ENCODE measurements at places on chromosomes 16 and 17.

GRCh38 chr17:7486181-7486580, 2.0 kb downstream of the POLR2A start:
- DNase-seq, result no peak

GRCh38 chr17:55806745-55807495, 56.1 kb downstream of the PCTP start:
- no peak for DNase-seq

DNA sequence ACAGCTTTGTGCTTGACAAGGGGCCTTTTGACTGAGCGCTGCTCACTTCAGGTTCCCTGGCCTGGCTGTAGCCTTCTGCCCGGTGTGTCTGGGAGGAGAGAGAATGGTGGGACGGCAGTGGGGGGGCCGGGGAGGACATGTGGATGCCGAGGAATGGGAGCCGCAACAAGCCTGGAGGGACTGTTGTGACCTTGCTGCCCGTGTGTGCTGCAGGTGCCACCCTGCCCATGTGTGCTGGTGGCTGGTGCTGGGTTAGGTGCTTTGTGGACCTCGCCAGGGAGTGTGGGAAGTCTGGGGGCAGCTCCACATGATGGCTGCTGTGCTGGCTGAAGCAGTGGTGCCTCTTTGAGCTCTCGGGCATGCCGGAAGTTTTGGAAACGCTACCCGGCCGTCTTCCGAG, 132.1 kb downstream of the LAT start:
- DNase-seq, result no peak

DNA sequence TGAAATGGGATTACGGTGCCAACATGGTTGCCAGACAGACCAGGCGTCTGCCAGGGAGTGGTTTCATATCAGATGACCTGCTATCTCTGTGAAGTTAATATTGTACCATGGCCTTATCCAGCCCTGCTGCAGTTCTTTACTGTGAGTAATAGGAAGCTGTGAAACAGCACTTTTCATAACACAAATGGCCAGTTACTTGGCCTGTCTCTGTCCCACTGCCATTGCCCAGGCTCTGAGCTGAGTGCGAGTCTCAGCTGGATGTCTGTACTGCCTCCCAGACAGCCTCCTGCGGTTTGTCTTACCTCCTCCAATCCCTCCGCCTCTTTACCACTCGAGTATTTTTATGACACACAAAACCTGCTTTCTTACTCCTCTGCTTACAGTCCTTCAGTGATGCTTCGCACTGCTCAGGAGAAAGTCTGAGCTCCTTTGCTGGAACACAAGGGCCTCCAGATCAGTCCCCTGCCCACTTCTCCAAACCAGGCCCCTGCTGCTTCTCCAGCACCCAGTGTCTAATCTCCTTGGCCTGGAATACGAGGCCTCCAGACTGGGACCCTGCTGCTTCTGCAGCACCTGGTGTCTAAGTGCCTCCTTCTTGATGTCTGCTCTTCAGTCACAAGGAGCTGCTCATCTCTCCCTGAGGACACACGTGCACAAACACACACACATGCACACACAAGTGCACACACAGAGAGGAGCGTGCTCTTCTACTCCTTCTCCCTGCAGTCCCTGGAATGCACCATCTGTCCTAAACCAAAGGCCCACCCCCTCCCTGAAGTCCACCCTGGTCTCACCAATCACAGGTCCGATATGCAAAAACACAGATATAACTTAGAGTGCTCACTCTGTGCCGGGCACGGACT, 17.1 kb upstream of the RHOT1 start:
- DNase-seq, result no peak

DNA sequence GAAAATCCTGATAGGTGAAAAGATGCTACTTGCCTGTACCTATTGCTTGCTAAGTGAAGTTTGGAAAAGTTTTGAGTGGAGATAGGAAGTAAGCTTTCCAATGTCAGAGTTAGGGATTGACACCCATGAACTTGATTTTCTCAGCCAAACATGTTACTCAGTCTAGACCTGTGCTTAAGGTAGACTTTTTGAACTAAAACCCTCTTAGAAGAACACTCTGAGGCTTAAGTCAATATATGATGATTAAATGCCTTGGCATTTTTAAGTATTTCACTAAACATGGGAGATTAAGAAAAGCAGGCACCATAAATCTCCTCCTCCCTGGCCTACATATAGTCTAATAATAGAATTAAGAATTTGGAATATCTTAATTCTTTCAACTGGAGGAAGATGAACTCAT, 785.6 kb upstream of the SOX9 start:
- no peak for DNase-seq

- DNase-seq, result no peak
Observed at GRCh38 chr16:88910284-88911135, 44.0 kb upstream of the PABPN1L start.

- no peak for DNase-seq
Observed at GRCh38 chr16:13997933-13998332, 73.2 kb upstream of the MRTFB start.

DNA sequence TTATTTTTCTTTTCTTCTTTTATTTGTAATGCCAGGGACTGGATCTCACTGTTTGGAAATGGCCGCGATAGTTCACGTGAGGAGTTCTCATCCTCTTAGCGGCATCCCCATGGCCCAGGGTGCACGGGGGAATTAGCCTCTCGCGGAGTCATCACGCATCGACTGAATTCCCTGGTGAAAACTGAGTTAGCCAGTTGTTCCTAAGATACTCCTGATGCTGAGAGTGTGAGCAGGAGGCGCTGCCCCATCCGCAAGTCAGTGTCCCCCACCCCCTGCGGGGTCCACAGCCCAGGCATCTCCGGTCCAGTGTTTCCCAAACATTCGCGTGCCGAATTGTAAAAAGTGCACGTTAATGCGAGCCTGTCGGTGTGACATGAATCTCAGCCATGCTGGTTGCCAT, 277.2 kb downstream of the CPPED1 start:
- DNase-seq, result no peak

- no peak for DNase-seq
Observed at GRCh38 chr16:66728804-66729203, 22.6 kb downstream of the DYNC1LI2 start.

DNA sequence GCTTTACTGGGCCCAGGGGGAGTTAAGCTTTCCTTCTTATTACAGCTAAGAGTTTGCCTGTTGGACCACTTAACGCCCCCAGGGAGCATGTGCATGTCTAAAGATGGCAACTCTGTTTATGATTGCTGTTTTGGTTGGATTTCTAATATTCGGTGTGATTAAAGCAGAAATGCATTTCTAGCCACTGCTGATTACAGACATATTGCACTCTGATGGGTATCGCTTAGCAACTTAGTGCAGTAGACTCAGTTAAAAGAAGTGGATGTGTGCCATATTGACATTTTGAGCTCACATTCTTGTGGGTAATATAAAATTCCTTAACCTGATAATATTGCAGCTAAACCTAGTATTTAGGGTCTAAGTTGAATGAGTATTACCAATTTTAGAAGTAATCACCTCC, 4.2 kb downstream of the NF1 start:
- no peak for DNase-seq

- DNase-seq, result peak; percentile 74
Observed at GRCh38 chr17:42287977-42288802, at the start of gene STAT5A. Gene STAT5A (plus strand): TSS chr17:42288498. CDS start chr17:42289412, 914 bp downstream.

GRCh38 chr16:85901773-85902365, 2.9 kb downstream of the IRF8 start:
- DNase-seq, result no peak

DNA sequence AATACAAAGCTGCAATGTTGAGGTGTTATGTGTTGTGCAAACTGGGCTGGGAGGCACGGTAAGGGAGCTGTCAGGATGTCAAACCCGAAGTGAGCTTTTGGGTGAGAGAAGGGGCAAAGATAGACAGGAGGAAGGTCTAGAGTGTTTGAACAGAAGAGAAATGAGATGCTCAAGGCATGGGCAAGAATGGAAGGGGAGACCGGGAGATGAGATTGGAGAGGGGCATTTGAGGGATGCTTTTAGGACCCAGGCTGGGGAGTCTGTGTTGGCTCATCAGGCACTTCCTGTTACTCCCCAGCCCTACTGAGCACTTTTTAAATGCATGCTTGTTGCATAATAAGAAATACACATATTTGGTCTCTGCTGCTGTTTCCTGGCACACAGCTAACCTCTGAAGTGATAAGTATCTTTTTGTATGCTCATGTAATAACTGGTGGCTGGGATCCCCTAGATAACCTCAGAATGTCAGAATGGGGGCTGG, 13.7 kb downstream of the UNC45B start:
- DNase-seq, result no peak

DNA sequence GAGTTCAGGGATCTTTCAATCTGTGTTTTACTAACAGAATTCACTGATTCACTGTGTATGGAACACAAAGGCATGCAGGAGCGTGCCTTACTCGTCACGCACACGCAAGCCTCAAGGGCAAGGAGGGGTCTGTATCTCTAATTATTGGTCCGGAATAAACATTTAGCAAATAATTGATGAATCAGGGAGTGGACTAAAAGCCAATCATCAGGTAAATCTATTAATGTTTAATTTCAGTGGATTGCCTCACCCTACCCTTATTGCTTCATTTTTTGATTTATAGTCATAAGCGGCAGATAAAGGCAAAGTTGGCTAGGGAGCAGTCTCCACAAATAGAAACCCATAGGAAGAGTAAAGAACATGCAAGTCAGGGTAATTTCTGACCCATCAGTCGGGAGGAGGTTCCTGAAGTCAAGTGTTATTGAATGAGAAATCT, 7.4 kb upstream of the HSD17B2 start:
- DNase-seq, result no peak

DNA sequence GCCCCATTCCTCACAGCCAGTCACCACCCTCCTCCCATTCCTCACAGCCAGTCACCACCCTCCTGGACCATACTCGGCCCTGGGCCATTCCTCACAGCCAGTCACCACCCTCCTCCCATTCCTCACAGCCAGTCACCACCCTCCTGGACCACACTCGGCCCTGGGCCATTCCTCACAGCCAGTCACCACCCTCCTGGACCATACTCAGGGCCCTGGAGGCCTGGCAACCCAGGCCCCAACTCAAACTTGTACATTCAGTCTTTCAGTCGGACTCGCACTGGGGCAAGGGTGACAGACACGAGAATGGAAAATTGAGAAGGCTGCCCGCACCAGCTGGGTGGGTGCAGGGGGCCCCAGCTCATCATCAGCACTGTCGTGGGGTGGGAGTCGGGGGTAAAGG, 30.4 kb upstream of the FOXK2 start:
- no peak for DNase-seq

DNA sequence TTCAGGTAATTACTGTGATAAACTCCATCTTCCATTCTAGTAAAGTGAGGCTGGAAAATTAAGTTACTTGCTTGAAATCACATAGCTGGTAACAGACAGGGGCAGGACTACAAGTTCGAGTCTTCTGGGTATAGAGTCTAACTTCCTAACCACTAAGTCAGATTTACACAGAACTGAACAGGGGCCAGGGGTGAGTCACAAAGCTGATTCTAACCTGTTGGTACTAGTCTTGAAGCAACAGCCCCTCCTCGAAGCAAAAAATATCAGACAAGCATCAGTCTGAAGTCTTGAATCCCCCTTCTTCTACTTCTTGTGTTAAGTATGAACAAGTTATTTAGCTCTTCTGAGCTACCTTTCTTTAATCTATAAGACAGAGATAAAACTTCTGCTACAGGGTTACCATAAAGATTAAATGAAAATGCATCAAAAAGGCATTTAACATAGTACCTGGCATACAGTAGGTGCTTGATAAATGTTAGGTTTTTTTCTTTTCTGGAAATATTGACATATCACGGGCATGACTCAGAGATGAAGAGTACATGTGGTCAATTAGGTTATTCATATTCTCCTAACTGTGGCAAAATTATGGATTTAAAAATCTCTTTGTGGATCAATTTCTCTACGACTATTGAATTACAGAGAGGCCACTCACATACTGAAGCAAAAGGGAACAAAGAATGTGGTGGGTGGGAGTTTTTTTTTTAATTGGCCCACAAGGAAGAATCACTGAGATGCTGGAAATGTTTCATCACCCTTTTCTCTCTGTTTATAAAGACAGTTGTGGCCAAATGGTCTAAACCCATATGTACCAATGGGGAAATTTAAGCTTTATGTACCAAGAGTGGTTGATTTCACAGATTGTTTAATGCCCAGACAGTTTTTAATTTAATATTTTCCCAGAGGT, 266.9 kb upstream of the DYNLRB2 start:
- DNase-seq, result no peak

DNA sequence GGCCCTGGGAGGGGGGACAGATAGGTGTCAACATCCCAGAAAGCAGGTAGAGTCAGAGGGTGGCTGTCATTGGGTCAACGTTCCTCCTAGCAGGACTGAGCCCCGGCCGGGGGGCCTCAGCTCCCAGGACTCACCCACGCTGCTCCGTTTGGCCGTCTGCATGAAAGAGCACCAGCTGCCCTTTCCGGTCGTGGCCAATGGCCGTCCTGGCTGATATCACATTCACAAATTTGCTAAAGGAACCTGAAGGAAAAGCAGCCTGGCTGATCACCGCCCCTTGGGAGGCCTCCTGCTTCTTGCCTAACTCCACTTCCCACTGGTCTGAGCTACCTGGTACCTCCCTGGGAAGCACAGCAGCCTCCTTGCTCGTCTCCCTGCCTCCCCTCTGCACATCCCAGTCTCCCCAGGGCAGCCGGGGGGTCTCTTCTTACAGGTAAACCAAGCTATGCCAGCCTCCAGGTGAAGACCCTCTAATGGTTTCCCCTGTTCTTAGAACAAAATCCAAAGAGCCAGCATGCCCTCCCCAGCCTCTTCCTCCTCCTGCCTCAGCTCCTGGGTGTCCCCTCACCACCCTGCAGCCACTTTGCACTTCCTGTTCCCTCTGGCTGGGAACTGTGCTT, 3.4 kb downstream of the NAGPA start:
- DNase-seq, result no peak

DNA sequence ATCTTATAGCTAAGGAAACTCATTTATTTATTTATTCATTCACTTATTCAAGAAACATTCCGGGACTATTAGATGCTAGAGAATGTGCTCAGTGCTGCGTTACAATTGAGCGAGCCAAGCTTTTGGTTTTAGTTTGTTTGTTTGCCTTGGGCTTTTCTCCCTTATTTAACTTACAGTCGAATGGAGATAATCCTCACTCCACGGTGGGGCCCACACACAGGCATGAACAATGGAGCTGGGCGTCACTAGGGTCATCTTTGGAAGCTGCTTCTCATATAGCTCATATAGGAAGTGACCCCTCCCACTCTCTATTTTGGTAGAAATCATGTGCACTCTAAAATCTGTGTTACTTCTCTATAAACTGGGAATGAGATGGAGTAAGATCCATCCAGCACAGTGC, 210.0 kb downstream of the TMEM114 start:
- DNase-seq, result no peak
